ENCODE measurements at places on chromosomes 2 and 18. TPM values are rescaled to one million over a fixed set of nuclear protein-coding genes. Genes with fewer than 3 reads are reported as not detected.

CLEC4F gene
- 0.42 TPM for total RNA-seq

FRZB gene
- 7.0 TPM for total RNA-seq

ANKRD29 gene
- total RNA-seq = 1.6 TPM

TP53I3 gene
- total RNA-seq = 5.0 TPM

KLHL41 gene
- 0.58 TPM for total RNA-seq

PECR gene
- 6.2 TPM for total RNA-seq

RGPD6 gene
- total RNA-seq = 34.0 TPM

TNFAIP6 gene
- total RNA-seq = 0.58 TPM

HYCC2 gene
- total RNA-seq = 27.9 TPM

STPG4 gene
- total RNA-seq = not detected

GLI2 gene
- total RNA-seq = 1.3 TPM

TNFRSF11A gene
- total RNA-seq = 1.5 TPM

NXPH2 gene
- not detected for total RNA-seq

EPHA4 gene
- 35.2 TPM for total RNA-seq

BBS5 gene
- total RNA-seq = 4.7 TPM

CD226 gene
- 0.13 TPM for total RNA-seq

LBX2 gene
- total RNA-seq = 0.55 TPM

CCDC138 gene
- total RNA-seq = 4.0 TPM

PLEKHH2 gene
- 16.9 TPM for total RNA-seq

MARCO gene
- 6.7 TPM for total RNA-seq

UBXN4 gene
- 68.0 TPM for total RNA-seq

COL5A2 gene
- 7.7 TPM for total RNA-seq

REG1B gene
- not detected for total RNA-seq

SULT1C4 gene
- 0.79 TPM for total RNA-seq

Data from lower leg skin (tissue), 4 donors.